ENCODE measurements at places on chromosomes 6 and 20. TPM values are rescaled to one million over a fixed set of nuclear protein-coding genes. Genes with fewer than 3 reads are reported as not detected.

The RAET1E gene
- total RNA-seq: not detected

GRCh38 chr6:89385156-89385667 is 26.9 kb downstream of the RRAGD start:
- no peak overlapping the region for H3K4me3 ChIP-seq
- H3K27me3 ChIP-seq: no peaks in the 10 kb centered on the region
- no peaks in the 10 kb centered on the region for H3K36me3 ChIP-seq

DNA sequence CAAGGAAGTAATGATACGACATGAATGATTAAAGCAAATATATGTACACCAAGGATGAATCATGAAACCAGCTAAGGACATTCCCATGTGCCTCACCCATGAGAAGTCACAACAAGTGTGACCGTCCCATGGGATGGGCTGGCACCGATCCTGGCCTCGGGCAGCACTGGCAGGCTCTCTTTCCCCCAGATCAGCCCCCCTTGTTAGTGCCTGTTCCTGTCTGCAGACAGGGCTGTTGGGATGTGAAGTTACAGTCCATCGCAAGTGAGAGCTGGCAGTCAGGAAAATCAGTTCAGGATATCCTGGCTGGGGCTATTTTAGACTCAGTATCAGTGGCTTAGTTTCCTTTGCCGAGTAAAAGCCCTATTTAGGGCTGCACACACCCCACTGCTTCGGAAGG is 129.2 kb upstream of the SNX9 start:
- H3K27ac ChIP-seq: no peak overlapping the region
- H3K36me3 ChIP-seq: no peaks in the 10 kb centered on the region
- no peaks in the 10 kb centered on the region for H3K4me1 ChIP-seq
- DNase-seq: no peak
- H3K4me3 ChIP-seq: no peak overlapping the region
- peaks cover 4% of the 10 kb centered on the region for H3K27me3 ChIP-seq

The CYP39A1 gene
- total RNA-seq: not detected

DNA sequence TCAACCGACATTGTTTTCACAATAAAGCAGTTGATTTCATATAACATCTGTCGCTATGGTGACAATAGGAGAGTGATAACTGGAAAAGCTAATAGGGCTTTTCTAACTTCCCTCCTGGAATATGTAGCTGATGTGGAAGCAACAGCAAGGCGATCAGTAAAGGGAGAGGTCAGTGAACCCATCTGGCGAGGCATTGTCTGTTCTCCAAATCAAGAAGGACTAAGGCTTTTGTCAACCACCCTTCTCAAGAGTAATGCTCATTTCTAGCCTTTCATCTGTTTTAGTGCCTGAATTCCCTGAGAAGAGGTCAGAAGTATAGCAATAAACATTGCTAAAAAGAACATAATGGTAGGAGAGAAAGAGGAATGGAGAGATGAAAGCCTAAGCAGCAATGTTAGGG is 201.3 kb downstream of the AKAP7 start:
- no peaks in the 10 kb centered on the region for H3K27me3 ChIP-seq
- DNase-seq: no peak
- H3K27ac ChIP-seq: no peak overlapping the region
- no peaks in the 10 kb centered on the region for H3K36me3 ChIP-seq
- H3K4me1 ChIP-seq: no peaks in the 10 kb centered on the region

DNA sequence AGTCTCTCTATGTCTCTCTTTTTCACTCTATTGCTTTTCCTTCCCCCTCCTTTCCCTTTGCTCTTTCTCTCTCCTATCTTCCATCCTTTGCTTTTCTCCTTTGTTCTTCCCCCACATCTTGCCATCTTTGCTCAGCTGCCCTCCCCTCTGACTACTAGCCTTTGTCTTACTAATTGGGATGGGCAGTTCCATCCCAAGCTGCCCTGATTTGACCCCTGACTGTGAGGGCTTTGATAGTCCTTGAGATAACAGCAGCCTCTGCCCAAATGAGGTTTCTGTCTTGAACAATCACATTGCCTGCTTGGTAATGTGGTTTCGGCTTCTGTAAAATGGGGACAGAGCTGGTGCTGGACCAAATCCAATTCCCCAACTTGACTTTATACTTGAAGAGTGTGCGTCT is 327.7 kb downstream of the DHX35 start:
- peaks cover 4% of the 10 kb centered on the region for H3K27me3 ChIP-seq
- no peaks in the 10 kb centered on the region for H3K4me1 ChIP-seq
- no peaks in the 10 kb centered on the region for H3K36me3 ChIP-seq
- H3K4me3 ChIP-seq: no peak overlapping the region
- DNase-seq: no peak
- no peak overlapping the region for H3K27ac ChIP-seq

DNA sequence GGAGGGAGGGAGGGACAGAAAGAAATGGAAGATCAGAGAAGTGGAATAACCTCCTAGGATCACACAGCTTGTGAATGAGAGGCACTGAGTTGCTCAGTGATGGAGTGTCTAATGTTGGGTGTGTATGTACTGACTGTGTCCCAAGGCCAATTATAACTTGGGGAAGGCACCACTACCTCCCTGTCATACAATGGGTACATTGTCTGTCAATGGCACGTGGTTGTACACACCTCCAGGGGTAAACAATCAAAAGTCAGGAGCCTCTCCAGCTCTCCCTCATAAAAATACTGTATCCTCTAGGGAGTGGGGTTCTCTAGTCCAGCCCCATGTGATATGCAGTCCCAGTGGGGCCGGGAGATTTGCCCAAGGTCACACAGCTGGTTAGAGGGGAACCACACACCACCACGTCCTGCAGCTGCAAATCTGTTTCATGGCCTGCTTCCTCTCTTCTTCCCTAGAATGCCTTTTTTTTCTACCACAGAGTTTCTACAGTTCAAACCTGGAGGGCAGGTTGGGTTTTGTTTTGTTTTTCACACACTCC is 112.5 kb downstream of the SNX5 start:
- peaks cover 4% of the 10 kb centered on the region for H3K27me3 ChIP-seq
- H3K27ac ChIP-seq: peak overlapping the region; percentile 78
- H3K4me1 ChIP-seq: peaks cover 58% of the 10 kb centered on the region

DNA sequence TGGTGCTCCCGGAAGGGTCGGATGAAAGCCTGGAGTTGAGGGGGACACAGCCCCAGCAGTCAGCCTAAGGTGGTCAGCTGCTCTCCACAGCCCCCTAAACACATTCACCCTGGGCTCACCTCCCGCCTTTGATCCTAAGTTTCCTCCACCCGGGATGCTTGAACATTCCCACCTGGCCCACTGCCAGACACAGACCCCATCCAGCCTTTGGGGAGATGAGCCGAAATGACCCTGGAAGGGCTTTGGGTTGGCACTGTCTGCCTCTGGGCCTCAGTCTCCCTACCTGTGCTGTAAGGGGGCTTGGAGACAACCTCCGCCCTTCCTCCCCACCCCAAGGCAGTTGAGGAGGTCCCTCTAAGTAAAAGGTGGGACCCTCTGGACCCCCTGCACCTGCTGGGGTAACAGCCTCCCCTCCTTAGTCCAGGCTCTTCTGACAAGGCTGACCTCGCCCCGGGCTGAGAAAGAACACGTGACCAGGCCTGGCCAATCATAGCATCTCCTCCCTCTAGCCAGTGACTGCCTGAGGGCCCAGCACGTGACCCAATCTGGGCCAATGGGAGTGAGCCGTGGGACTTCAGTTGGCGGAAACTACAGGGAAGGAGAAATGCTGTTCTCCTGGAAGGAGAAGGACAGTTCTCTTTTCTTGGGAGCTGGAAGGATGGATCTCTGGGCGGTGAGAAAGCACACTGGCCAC is 16.9 kb upstream of the UBE2V1 start:
- H3K27ac ChIP-seq: no peak overlapping the region
- H3K27me3 ChIP-seq: no peaks in the 10 kb centered on the region
- no peak overlapping the region for H3K4me3 ChIP-seq
- DNase-seq: no peak
- peaks cover 9% of the 10 kb centered on the region for H3K4me1 ChIP-seq
- H3K36me3 ChIP-seq: peaks cover 52% of the 10 kb centered on the region

DNA sequence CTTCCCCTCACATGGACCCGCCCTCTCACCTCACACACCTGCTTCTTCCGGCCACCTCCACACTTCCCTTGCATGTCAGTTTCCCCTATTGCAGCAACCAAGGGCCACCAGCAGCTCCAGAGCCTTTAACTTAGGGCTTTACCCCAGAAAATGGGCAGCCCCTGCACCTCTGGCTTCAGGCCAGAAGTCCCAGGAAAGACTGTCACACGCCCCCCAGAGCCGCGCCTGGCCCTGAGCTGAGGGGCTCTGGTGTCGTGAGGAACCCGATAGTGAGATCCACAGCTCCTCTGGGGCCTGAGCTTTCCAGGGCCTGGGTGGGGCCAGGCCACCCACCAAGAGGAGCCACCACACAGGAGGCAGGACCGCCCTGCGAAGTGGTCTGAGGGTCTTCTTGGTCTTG is 182.4 kb downstream of the DLL1 start:
- no peaks in the 10 kb centered on the region for H3K36me3 ChIP-seq
- H3K4me3 ChIP-seq: no peak overlapping the region
- H3K27me3 ChIP-seq: peaks cover 11% of the 10 kb centered on the region
- no peak overlapping the region for H3K27ac ChIP-seq
- H3K4me1 ChIP-seq: no peaks in the 10 kb centered on the region

The PKIB gene
- total RNA-seq: 1.3 TPM

The CRNKL1 gene
- total RNA-seq: 20.0 TPM

The GMPR gene
- total RNA-seq: 2.6 TPM

The SNAP25 gene
- total RNA-seq: not detected

- H3K4me1 ChIP-seq: peaks cover 23% of the 10 kb centered on the region
- no peak overlapping the region for H3K27ac ChIP-seq
- no peaks in the 10 kb centered on the region for H3K27me3 ChIP-seq
- H3K4me3 ChIP-seq: no peak overlapping the region
- no peak for DNase-seq
Measured at GRCh38 chr6:38027685-38028373, 208.3 kb downstream of the ZFAND3 start.

The ID4 gene
- total RNA-seq: not detected

DNA sequence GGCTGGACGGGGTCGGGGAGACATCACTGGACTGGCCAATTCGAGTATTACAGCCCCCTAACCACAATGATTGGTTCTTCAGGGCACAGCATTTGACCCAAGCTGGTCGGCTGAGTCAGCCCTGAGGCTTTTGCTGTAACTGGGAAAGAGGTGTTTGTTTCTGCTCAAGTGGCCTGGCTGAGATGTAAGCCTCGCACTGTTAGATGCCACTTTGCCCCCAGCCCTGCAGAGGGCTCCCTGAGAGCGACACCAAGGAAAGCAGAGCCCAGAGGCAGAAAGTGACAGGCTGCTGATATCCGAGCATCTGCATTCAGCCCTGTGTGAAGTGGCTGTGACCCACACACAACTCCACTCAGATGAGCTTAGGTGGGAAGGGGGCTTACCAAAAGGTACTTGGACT is 19.4 kb downstream of the ERGIC3 start:
- peaks cover 2% of the 10 kb centered on the region for H3K27me3 ChIP-seq
- no peak overlapping the region for H3K4me3 ChIP-seq
- H3K36me3 ChIP-seq: peaks cover 4% of the 10 kb centered on the region
- no peaks in the 10 kb centered on the region for H3K4me1 ChIP-seq
- DNase-seq: peak; percentile 21

Data from activated CD4-positive, alpha-beta T cell treated with anti-CD3 and anti-CD28 coated beads, Interleukin-2, amount 10 ng/mL, durations not matched to agents 7 days and 5 days (primary cell).